ENCODE measurements at places on chromosomes 5 and 9.
A peak's percentile ranks its signal among the peaks of the same experiment; 100 is the strongest.

- DNase-seq: peak; percentile 96
These were observed at the start of gene ABCA1 for GRCh38 chr9:104927912-104928740. Gene ABCA1 (minus strand): TSS chr9:104928155. CDS start chr9:104903679, 24,476 bp downstream.

- no peak for DNase-seq
These were observed 307.7 kb upstream of the MEF2C start for GRCh38 chr5:89190515-89191265.

GRCh38 chr5:126641387-126641786, 40.6 kb downstream of the PHAX start:
- no peak for DNase-seq

- no peak for DNase-seq
These were observed 65.2 kb downstream of the TMC1 start for GRCh38 chr9:72586388-72587130.

GRCh38 chr5:128234928-128235641, 151.5 kb downstream of the SLC12A2 start:
- DNase-seq: no peak

- DNase-seq: no peak
These were observed 148.0 kb upstream of the ADRA1B start for GRCh38 chr5:159768243-159768642.

DNA sequence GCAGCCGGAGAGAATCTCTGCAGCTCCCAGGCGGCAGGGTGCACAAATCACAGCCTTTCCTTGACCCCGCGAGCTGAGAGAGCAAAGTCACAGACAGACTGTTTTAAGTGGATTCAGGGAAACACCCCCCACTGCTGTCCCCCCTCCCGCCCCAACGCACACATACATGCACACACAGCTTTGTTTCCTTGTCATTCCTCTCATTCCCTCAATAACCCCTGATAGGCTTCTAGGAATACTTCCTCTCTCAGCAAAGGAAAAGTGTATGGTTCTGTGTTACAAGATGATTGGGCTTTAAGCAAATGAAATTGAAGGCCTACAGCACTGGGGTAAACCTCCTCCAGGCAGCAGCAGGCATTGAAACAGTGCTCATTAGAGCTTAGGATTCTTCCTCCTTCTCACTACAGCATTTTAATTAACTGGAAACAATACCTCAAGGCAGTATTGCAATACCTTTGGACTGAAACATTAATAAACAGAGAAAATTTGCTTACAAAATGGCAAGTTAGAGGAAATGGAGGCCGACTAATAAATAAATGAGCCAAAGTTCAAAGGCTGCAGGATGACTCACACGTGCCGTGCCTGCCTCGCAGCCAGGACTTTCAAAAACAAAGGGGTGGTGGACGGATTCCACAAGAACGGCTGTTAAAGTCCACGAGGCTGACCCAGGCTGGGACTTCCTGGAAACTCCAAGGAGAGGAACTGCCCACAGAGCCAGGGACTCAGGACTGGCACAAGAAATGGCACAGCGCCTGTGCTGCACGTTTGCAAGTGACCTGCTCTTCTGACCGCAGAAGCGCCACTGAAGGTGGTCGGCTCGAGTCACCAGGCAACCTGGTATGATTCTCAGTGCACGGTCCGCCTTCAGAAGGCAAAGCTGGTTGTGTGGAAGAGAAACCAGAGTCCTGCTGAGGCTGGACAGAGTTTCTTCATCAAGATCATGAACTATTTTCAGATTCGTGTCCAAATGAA, 236.2 kb downstream of the SYK start:
- DNase-seq: no peak

DNA sequence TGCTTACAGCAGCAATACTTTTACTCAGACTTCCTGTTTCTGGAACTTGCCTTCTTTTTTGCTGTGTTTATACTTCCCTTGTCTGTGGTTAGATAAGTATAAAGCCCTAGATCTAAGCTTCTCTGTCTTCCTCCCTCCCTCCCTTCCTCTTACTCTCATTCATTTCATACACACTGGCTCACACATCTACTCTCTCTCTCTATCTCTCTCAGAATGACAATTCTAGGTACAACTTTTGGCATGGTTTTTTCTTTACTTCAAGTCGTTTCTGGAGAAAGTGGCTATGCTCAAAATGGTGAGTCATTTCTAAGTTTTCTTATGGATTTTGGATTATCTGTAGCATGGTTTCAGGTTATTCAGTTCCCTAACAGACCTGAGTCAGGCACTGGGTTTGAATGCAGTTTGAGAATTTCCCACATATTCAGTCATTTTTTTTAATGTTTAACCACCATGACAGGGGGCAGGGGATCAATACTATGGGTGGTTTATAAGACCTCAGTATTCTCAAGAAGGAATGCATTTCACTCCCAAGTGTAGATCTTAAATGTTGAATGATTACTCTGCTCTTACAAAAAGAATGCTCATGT, at the start of gene IL7R:
Gene IL7R, plus strand, starts transcription at position 127 of the 587 bp plus-strand sequence. Its CDS starts 87 bp downstream, at position 214.
- DNase-seq: no peak

- no peak for DNase-seq
These were observed 168.5 kb downstream of the OLFM1 start for GRCh38 chr9:135255841-135256580.

DNA sequence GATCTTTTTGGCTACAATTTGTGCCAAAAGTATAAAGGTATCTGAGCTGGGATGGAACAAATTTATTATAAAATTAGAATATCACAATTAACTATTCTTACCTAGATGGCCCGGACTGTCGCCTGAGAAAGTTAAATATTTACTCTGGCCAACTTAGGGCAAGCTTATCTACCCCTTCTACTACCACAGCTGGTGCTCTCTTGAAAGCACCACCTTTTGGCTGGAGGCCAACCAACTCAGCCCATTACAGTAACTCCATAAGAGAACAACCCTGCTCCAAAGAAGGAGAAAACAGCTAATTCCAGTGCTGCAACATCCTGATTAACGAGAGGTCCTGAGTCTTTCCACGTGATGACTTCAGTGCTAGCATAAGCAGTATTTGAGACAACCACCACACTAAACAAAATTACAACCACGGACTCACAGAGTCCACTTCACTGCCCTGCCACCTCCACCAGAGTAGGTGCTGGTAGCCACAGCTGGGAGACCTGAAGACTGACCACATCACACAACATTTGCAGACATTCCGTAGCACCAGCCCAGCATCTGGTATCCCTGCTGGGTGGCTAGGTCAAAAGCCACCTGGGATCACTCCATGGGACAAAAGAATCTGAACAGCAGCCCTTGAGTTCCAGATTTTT, 43.2 kb downstream of the RGMB start:
- no peak for DNase-seq

DNA sequence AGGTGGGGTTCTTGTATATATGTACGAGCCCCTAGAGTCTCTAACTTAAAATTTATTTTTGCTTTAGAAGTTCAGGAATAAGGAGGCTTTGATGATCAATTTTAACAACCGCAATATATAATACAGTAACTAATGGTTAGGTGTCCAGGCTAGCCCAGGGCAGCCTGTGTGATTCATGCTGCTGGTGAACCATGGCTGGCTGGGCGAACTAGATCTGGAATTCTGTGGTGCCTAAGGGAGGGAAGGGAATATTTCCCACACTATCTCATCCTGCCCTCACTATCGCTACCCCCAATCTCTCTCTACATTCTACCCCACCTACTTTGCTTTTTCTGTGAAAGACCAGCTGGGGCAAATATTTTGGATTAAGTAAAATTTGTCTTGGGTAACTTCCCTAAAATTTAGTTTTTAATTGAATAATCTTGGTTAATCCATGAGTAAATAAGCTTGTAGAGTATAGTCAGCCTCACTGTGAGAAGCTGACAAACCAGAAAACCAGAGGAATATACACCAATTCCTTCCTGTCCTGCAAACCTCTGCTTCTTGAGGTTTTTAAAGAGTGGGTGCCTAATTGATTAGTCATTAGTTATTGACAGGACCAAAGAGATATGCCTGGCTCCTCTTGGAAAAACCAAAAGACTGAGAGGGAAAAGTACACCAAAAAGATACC, 115.1 kb upstream of the CCDC152 start:
- DNase-seq: no peak
